ENCODE measurements at places on chromosomes 5 and 9.

- no peak for DNase-seq
These were observed 189.9 kb downstream of the ACER2 start for GRCh38 chr9:19598722-19599121.

DNA sequence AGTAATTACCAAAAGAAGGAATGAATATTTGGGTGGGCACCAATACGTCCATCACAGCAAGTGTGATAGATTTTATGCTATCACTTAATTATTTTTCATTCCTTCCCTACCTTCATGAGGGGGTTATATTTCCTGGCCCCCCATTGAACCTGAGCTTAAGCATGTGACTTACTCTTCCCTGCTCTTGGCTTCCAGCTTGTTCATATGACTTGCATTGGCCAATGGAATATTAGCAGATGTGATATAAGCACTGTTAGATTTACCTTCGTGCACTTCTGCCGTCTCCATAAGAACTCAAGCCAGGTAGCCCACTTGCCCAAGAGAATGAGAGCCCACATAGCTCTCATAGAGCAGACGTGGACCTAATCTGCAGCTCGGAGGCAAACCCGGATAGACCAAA lies 99.1 kb upstream of the SMARCA2 start:
- DNase-seq, result no peak

DNA sequence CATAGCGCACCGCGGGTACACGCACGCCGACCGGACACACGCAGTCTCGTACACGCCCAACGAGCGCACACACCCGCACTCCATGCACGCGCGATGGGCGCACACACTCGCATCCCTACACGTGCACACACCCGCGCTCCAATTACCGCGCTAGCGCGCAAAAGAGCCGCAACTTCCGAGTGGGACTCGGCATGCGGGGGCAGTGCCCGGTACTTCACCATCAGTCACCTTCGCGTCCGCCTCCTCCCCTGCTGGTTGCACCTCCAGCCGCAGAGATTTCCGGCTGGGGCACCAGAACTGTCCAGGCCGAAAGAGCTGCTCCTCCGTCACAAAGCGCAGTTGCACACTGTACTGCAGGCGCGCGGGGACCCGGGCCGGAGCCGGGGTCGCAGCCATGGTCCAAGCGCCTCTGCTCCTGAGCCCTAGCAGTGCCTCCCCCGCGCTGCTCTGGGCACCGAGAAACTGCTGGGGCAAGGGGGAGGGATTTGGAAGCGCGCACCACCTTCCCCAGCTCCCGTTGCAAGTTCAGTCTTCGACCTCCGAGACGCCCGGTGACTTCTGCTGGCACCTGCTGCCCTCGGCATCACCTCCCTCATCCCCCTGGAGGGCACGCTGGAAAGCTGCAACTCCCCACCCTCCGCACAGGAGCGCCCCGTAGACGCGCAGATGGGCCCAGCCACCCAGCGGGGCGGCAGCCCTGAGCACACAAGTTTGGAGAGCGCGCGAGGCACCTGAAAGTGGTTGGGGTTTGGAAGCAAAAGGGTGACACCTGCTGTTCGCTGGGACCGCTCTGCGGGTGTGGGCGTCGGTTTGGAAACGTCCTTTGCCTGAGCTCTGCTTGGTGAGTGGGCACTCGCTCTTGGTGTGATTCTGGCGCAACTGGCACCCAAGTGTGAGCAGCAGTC lies 337.4 kb upstream of the PUM3 start:
- peak; percentile 40 for DNase-seq

GRCh38 chr5:88729829-88730182 lies 153.2 kb downstream of the MEF2C start:
- DNase-seq, result no peak

- no peak for DNase-seq
These were observed 28.3 kb downstream of the SLC25A48 start for GRCh38 chr5:135862744-135863143.

DNA sequence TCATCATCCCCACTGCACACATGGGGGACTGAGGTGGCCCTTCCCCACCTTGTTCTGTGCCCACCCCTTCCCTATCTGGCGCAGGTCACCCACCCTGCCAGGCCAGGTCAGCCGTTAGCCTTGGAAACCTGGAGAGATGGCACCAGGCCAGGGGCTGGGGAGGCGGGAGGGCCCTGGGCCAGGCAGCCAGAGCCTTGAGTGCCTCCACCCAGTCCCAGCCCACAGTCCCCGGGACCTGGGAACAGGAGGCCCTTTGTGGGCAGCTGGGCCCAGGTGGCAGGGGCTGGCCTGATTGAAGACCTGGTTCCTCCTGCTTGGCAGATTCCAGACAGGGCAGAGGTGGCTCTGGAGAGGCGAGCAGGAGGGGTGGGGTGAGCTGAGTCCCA lies 70.6 kb downstream of the LRSAM1 start:
- DNase-seq, result peak; percentile 70

DNA sequence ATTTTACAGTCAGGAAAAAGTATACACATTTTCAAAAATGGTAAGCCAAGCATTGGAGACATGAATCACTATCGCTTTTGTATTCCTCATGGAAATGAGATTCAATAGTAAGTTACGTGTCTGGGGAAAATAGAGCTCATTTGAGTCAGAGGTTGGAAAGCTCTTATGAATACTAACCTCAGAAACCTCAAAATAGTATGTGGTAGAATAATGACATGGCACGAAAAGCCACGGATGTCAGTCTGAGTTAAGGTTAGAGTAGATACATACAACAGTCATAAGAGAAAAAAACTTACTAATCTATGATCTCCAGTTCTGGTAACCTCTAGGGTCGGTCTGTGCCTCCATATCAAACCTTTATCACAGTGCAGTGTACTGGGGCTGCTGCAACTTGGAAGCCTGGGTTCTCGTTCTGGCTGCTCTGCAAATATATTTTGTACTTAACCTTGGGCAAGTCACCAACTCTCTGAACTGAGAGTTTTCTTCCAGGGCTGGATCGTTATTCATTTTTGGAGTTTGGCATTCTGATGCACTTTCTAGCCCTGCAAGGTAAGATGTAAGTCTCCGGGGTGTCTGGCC lies 31.8 kb downstream of the MAP1B start:
- peak; percentile 51 for DNase-seq

- no peak for DNase-seq
These were observed 128.4 kb downstream of the TMEM174 start for GRCh38 chr5:73301208-73301901.

GRCh38 chr5:175701797-175702196 lies 43.9 kb downstream of the HRH2 start:
- DNase-seq, result no peak

GRCh38 chr5:181189363-181189961 lies 15.5 kb downstream of the TRIM7 start:
- peak; percentile 60 for DNase-seq

DNA sequence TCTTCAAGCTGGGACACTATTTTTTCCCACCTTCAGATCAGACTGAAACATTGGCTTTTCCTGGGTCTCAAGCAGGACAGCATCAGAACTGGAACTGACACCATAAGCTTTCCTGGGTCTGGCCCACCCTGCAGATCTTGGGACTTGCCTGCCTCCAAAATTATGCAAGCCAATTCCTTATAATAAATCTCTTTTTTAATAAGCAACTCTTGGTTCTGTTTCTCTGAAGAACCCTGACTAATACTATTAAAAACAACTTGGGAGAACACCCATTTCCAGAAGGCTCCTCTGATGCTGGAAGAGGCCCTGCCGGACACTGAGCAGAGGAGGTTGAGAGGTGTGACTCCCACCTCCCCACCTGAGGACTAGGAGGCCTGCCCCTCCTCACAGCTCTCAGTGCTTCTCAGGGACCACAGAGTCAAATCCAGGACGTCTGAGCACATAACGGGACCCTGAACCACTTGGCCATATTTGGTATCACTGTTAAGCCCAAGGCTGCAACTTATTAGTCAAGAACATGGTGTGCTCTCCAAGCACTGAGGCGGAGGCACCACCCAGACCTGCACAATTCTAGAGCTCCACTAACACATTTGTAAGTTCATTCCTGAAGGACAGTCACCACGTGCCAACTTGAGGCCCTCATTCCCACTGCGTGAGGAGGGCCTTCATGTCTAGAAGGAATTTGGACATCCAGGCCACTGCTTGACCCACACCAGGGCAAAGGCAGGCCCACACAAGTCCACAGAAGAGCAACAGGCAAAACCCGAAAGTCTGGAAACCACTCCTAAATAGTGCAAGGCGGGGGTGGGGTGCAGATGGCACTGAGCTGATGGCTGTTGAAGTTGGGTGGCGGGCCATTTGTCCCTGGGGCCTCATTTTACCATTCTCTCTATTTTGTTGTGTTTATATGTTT lies 9.5 kb downstream of the SHC3 start:
- no peak for DNase-seq
